A549 treated with Mapracorat at 1 μM for 4 hours (cell line): ENCODE measurements at places on chromosomes 11 and 22. TPM values are rescaled to one million over a fixed set of nuclear protein-coding genes. Genes with fewer than 3 reads are reported as not detected.

Gene LARGE2
- total RNA-seq: 1.6 to 4.3 TPM (median 2.8 TPM) in 5 replicates

Gene NDUFA6
- 66.9 to 71.1 TPM (median 68.7 TPM) in 5 replicates for total RNA-seq

Gene FGF19
- total RNA-seq: 0.05 to 0.12 TPM (median 0.08 TPM) in 4 of 5 replicates, not detected in the other

Gene MMP8
- not detected in 5 replicates for total RNA-seq

Gene SMARCB1
- 50.1 to 53.5 TPM (median 52.8 TPM) in 5 replicates for total RNA-seq

Gene PNPLA5
- 0.06 TPM in 1 of 5 replicates, not detected in the others for total RNA-seq

Gene MOGAT2
- total RNA-seq: not detected in 5 replicates

Gene SCGB1A1
- not detected in 5 replicates for total RNA-seq

Gene SRRD
- total RNA-seq: 17.7 to 19.8 TPM (median 19.0 TPM) in 5 replicates

Gene OR52E8
- not detected in 5 replicates for total RNA-seq

Gene DEAF1
- total RNA-seq: 24.1 to 34.9 TPM (median 32.0 TPM) in 5 replicates

Gene GPR137
- total RNA-seq: 31.9 to 53.0 TPM (median 47.6 TPM) in 5 replicates

Gene LMO2
- total RNA-seq: 0.36 to 1.1 TPM (median 0.72 TPM) in 5 replicates

Gene OMP
- total RNA-seq: not detected in 5 replicates

Gene ADAMTS15
- total RNA-seq: 4.7 to 8.1 TPM (median 6.8 TPM) in 5 replicates

Gene MS4A7
- total RNA-seq: not detected in 5 replicates

Gene HBE1
- total RNA-seq: 0.20 TPM in 1 of 5 replicates, not detected in the others

Gene OR8J1
- total RNA-seq: not detected in 5 replicates

Gene ROBO4
- total RNA-seq: not detected in 5 replicates

Gene LMO1
- 2.6 to 3.3 TPM (median 2.8 TPM) in 5 replicates for total RNA-seq
